ENCODE measurements at places on chromosomes 5 and 9.

DNA sequence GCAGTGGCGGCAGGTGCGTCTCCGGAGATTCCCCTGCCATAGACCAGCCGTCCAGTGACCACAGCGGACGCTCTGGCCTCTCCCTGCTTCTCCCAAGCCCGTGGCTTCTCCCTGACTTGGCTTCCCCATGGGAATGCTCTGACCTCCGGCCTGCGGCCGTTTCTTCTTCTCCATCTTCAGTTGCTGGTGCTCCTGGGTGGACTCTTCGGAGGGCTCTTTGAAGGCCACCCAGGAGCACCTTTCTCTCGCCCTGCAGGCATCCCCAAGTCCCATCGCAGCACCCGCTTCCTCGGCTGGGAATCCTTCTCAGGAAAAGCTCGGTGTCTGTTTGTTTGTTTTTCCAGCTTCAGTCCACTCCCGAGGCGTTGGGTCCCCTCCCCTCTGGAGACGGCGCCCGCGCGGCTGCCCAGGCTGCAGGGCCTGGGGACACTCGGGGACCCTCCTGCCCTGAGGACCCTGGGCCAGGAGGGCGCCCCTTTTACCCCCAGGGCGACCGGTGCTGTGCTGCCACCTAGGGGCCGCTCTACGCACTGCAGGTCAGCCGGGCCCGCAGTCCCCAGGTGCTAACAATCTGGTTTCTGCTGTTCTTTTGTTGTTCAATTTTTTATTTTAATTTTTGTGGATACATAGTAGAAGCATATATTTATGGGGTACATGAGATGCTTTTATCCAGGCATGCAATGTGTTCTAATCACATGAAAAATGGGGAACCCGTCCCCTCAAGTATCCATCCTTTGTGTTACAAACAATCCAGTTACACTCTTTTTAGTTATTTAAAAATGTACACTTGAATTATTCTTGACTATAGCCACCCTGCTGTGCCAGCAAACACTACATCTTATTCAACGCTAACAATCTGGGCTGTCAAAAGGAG is 197.9 kb upstream of the ADAMTS16 start:
- DNase-seq, result peak; percentile 32

DNA sequence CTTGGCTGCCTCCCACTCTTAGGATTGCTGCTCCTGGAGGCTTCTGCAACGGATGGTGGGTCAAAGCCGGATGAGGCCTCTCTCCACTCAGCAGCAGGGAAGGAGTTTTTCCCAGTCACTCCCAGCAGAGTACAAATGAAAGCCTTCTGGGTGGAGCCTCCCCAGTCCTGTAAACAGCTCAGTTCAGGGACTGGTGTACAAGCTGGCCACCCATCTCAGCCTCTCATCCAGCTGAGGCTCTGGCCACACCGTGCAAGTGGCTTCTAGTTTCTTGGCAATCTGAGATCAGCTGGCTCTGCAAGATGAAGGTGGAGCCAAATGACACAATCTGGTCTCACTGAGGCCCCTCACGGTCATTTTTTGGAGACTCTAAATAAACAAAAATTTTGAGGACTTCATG is 10.0 kb downstream of the GPX3 start:
- no peak for DNase-seq

DNA sequence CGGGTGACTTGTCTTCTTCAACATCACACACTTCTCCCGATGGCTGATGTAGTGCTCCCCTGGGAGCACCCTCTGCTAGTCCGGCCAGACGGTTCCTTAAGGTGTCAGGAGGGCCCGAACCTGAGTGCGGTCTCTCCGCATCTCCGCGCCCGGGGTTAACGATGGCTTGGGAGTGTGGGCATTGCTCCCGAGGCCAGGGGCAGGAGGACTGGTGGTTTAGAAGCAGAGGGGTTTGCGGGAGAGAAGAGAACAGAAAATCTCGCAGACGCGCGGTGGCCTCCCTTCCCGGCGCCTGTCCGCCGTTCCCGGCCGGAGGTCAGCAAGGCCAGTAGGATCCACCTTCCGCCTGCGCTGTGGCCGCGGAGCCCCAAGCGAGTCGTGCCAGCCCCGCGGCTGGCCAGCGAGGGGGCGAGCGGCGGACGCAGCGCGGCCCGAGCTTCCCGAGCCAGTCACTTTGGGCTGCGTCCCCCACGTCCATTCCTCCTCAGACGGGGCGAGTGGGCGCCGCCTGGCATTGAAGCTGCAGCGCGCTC is 700 bp downstream of the CDO1 start:
- DNase-seq, result no peak

GRCh38 chr5:173637340-173637739 is 20.9 kb upstream of the BOD1 start:
- DNase-seq, result no peak

DNA sequence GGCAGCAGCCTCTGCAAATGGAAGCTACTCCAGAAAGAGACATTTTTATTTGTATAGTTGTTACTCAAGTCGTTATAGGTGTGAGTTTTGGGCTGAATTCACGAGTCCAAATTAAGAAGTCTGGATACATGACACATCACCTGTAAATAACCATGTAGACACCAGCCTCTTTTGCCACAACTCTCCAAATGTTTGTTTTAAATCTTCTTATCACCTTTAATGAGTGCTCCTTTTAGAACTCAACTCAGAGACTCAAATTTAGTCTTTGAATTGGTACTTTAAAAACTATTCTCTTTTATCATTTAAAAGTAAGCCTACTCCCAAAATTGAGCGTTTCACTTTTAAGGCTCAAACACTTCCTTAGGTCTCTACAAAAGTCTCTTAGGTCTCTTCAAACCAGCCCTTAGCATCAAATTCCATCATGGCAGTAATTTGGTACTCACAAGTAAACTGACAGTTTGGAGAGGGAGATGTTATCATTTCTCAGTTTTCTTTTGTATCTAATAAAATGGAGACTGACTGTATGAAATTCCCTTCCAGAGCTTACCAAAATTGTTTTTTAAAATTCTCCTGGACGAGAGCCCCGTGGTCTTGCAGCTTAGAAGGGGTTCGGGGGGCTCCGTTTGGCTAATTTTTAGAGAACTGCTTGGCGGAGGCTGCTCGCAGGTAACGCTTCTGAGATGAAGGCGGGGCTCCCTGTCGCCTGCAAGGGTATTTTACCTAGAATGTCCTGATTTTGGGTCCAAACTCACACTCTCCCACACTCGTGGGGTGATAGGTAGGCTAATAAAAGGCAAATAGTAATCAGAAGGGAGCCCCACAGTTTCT is 194.6 kb downstream of the MEF2C start:
- DNase-seq, result no peak

GRCh38 chr5:140808889-140809291 is 2.0 kb downstream of the PCDHA4 start:
- DNase-seq, result no peak

DNA sequence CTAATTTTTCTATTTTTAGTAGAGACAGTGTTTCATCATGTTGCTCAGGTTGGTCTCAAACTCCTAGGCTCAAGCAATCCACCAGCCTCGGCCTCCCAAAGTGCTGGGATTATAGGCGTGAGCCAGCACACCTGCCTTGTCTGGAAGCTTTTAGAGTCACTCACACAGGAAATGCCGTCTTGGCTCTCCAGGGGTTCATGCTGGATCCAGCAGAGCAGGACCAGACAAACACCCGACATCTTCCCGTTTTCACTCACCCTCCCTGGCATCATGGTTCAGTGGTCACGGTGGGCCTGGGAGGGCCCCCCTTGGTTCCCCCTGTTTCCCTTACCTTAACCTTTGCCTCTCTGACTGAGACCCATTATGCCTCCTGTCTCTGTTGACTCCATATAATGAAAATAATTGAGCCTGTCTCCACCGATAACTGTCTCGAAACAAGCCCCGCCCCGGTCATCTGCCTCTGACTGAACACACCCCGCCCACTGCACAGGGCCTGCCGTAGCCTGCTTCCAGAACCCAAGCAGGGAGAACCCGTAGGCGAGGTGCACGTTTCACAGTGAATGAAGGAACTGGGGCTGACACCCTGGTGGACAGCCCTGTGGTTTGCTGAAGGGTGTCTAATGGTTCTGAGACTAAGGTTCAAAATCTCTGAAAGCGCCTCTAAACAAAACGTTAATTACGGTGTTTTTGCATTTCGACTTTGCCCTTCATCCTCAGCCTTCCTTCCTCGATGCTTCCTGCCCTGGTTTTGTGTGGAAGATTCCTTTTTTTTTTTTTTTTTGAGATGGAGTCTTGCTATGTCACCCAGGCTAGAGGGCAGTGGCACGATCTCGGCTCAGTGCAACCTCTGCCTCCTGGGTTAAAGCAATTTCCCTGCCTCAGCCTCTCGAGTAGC is 39.7 kb upstream of the SPRY4 start:
- no peak for DNase-seq

DNA sequence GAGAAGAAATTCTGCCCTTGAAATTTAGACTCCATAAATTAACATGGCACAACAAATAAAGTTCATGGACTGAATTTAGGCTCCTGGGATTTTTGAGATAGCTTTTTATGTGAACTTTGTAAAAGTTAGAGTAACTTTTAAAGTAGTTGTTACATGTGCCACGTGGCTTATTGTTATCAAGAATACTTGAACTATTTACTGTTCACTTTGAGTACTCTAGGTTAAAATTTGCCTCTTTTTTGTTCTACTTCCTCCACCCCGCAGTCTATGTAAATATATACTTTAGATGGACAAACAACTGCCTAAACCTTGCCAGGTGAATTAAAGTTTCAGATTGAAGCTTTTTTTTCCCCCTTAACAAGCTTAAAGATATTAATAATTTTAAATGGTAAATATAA is 457.9 kb downstream of the RAB3C start:
- DNase-seq, result no peak

GRCh38 chr5:100110497-100110896 is 424.7 kb upstream of the FAM174A start:
- DNase-seq, result no peak

- no peak for DNase-seq
Measured at GRCh38 chr9:86487838-86488233, 133.6 kb upstream of the TUT7 start.

- DNase-seq, result no peak
Measured at GRCh38 chr9:20551835-20552234, 70.5 kb downstream of the MLLT3 start.

DNA sequence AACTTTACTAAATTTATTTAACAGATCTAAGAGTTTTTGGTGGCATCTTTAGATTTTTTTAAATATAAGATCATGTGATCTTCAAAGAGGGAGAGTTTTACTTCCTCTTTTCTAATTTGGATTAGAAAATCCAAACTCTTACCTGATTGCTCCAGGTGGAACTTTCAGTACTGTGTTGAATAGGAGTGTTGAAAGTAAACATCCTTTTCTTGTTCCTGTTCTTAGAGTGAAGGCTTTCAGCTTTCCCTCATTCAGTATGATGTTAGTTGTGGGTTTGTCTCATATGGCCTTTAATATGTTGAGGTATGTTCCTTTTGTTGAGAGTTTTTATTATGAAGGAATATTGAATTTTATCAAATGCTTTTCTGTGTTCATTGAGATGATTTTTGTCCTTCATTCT is 650.0 kb upstream of the SGCD start:
- no peak for DNase-seq

GRCh38 chr5:57718155-57718554 is 235.5 kb upstream of the ACTBL2 start:
- no peak for DNase-seq

DNA sequence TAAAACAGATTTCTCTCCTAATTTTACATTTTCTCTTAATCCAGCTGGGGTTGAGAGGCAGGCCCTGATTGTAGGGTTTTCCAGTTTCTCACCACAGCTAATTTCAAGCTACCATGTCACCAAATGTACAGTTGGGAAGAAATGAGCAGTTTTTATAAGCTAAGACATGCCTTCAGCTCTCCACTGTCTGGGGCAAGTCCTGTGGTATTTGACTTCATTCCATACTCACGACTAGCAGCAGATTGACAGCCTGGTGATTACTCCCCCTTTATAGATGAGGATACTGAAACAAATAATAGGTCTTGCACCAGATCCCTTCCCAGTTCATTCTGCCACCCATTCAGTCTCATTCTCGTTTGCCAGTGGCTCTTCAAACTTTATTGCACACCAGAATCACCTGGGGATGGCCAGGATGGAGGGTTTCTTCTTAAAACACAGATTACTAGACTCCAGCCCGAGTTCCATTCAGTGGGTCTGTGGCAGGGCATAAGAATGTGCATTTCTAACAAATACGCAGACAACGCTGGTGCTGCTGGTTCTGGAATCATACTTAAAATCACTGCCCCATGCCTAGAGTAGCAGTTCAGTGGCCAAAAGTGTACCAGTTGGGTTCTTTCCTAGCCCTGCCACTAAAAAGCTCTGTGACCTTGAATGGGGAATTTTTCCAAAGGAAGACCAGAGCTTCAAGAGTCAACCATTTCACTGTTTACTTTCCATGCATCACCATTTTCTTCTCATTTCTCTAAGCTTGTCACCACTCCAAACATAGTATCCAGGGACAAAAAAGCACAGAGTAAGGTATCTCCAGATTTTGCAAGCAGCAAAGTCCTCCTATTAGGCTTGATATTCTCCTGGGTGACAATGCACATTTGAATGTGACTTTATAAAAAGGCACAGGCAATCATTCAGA is 64.3 kb downstream of the CSNK1A1 start:
- DNase-seq, result no peak

GRCh38 chr5:91380491-91381238 is 2.5 kb downstream of the ARRDC3 start:
- peak; percentile 95 for DNase-seq

DNA sequence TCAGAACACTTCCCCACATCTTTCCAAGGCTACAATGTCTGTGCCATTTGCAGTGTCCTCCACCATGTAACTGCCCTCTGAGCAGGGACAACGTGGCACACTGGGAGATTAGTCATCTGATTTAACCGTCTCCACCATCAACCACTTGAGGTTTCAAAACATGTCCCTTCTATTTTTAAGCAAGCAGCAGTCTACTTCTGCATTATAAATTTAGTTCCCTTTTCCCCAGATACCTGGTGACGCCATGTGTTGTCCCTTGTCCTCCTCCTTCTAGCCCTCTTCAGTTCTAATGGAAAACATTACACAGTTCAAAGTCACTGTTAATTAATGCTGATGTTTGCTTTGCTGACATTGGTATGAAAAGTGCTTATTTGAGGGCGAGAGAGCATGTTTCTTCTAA is 52.8 kb downstream of the ATP10B start:
- DNase-seq, result no peak

DNA sequence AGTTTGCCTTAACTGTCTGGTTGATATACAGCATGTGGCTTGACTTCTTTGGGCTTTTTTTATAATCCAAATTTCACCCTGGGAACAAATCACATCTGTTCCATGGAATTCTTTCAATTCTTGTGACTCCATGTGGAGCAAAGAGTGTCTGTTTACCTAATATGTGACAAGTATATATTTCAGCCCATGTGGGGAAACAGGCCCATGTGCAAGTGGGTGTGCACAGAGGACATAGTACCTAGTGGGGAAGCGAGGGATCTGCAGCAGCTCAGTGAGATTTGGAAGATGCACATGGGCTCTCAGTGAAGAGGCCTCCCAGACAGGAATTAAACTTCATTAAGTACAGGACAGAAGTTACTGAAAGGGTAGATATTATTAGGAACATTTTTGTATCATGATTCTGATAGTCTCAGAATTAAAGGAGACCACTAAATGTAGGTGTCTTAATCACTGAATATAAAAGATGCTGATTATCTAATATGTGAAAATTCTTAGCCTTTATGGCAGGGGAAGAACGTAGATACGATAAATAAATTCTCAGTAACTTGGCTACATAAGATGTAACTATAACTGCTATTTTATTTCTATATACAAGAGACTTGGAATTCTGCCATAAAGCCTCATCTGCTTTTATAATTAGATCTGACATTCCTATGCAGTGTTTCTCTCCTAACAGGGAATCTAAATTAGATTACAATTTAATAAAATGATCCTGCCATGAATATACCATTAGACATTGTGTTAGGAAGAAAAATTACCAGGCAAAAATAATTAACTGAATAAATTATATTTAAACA is 181.2 kb downstream of the SLC12A2 start:
- DNase-seq, result no peak

GRCh38 chr9:34830068-34830467 is 120.1 kb upstream of the CCL21 start:
- no peak for DNase-seq

Measured in activated CD4-positive, CD25-positive, alpha-beta regulatory T cell treated with anti-CD3 and anti-CD28 coated beads, Interleukin-2, amount 50 U/mL, for 72 hours (primary cell).